DMS53 (cell line): ENCODE measurements at places on chromosomes 6 and 20.

GRCh38 chr6:169078399-169079145 lies 175.1 kb downstream of the THBS2 start:
- no peak for DNase-seq

DNA sequence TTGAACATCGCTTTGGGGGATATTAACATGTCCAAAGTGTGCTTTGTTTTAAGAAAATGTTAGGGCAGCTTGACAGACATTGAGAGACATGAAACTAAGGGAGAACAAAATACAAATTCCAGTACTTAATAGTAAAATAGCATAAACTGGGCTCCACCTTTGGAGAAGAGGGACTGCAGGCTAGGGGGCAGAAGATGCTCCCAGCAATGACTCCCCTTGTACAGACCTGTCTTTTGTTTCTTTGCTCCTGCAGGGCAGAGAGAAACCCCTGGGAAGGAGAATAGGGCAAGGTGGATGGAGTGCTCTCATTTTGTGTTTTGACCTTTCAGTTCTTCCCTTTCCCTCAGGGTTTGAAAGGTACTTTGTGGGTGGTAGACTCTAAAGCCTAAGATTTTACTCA lies 115.6 kb upstream of the PLCB4 start:
- DNase-seq: no peak

DNA sequence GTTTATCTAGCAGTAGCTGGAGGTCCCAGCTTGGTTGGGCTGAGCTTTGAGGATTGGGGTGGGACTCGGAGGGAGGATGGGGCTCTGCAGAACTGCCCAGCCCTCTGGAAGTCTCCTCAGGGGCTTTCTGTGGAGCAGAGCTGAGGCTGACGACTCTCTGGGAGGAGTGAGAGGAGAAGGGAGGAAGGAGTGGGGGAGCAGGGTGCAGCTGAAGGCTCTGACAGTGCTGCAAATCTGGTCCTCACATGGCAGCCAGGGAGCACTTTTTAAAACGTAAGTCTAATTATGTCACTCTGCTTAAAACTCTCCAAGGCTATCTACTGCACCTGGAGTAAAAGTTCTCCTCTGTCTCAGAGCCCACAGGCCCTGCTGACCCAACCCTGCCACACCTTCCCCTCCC lies 32.4 kb downstream of the GRM4 start:
- DNase-seq: no peak

DNA sequence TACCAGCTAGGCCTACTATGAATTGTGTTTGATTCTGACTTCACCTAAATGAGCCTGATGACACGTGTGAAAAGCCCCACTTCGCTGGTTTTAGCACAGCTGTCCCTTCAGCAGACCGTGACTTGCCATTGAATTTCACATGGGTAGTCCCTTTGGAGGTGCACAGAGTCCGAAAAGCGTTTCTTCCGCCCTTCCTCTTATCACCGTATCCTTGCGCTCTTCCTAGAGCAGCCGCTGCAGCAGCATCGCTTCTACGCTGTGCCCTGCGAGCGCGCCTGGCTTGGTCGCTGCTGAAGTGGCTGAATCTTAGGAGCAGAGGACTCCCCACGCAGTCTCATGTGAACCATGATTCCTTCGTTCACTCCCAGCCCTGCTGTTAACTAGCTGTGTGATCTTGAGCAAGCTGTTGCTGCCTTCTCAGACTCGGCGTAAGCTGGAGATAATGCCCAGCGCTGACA lies 127.0 kb downstream of the PACRG start:
- DNase-seq: peak; percentile 82

DNA sequence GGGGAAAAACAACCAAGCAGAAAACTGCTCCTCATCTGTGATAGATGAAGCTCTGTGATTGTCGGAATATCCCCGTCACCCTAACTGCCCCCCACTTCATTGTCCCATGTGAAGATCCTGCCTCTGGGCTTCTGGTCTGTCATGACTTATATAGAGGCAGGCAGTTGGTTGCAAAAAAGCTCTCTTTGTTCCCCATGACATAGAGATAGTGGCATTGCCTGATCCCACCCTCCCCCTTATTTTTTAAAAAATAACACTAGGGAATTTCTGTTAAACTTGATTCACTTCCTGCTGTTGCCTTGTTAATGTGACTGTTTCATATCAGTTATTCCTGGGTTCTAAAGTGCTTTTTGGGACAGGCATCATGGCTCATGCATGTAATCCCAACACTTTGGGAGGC lies 203.1 kb downstream of the JARID2 start:
- no peak for DNase-seq

GRCh38 chr20:47673671-47673955 lies 111.7 kb downstream of the SULF2 start:
- no peak for DNase-seq

- no peak for DNase-seq
Observed at GRCh38 chr6:16746401-16746800, 14.9 kb downstream of the ATXN1 start.

DNA sequence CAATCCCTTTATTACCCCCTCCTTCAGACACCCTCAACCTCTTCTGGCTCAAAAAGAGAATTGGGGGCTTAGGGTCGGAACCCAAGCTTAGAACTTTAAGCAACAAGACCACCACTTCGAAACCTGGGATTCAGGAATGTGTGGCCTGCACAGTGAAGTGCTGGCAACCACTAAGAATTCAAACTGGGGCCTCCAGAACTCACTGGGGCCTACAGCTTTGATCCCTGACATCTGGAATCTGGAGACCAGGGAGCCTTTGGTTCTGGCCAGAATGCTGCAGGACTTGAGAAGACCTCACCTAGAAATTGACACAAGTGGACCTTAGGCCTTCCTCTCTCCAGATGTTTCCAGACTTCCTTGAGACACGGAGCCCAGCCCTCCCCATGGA lies 2.2 kb downstream of the TNF start:
- DNase-seq: no peak

DNA sequence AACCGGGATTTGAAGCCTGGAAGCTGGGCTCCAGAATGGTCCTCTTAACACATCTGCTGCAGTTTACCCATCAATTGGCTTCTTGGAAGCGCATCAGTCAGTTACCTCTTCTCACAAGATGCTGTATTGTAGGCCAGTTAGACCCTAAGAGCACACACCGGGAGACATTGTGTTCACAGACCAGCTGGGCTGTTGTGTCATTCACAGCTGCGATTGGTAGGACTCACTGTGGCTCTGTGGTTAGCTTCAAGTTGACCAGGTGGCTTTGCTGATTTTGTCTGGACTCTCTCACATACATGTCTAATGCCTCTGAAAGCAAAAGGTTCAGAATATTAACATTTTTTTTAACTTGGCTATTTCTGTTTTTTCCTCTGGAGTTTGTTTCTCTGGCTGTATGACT lies 64.8 kb downstream of the SNX9 start:
- no peak for DNase-seq

GRCh38 chr6:35727231-35727934 lies 9.4 kb upstream of the ARMC12 start:
- peak; percentile 81 for DNase-seq

DNA sequence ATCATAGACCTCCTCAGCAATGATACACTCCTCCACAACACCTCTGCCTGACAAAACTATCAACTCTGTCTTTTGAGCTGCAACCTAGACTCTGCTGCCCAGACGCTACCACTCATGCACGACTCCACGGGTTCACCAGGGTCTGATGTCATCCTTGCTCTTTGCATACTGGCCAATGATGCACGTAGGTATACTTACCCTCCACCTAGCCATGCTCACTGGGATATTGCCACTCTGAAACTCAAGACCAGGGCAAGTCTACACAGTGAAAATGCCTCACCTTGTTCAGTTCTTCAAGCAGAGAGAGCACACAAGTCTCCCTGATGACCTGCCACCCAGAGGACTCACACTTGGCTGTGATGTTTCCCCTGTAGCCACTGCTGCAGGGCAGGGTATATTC lies 27.7 kb downstream of the ADGRF1 start:
- no peak for DNase-seq

DNA sequence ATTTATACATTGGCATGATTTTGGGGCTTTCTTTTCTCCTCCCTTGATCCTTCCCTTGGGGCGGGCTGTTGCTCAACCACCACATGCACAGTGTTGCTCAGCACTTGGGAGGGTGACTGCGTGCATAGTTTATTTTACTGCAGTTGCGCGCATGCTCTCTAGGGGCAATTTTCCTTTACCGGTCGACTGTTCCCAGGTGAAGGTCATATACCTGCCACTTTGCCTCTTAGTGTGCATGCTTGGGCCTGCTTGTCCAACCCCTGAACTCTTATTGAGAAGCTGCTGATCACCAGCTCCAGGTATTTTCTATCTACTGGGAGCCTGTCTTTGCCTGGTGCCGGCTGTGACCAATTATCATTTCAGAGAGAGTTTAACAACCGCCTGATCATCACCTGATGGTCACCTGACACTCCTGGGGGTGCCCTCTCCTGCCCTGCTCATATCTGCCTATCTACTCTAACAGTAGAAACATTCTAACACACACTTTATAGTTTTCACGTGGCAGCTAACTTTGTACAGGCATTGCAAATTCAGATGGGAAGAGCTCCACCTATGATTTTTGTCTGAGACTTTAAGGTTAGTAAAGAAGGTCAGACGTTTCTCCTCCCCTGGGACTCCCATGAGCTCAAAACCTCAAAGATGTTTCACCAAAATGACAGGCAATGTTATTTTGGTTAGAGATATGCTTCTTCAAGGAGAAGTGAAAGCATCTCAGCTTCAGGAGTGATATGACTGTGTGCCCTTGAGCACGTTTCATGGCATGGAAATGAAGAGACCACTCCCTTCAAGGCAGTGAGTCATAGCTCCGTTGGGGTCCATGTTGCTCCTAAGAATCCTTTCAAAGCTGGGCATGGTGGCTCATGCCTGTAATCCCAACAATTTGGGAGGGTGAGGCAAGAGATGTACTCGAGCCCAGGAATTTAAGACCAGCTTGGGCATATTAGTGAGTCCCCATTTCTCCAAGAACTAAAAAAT lies 227.5 kb upstream of the MYLIP start:
- no peak for DNase-seq

- peak; percentile 48 for DNase-seq
Observed at GRCh38 chr20:2626853-2627541, 25.4 kb upstream of the NOP56 start.

GRCh38 chr6:33771146-33772081 lies 17.5 kb downstream of the LEMD2 start:
- DNase-seq: peak; percentile 94

- DNase-seq: no peak
Observed at GRCh38 chr6:8181951-8182845, 79.8 kb upstream of the EEF1E1 start.

- DNase-seq: no peak
Observed at GRCh38 chr20:23856736-23857135, 22.8 kb downstream of the CST5 start.

- no peak for DNase-seq
Observed at GRCh38 chr6:241336-241865, 50.9 kb upstream of the DUSP22 start.

- peak; percentile 100 for DNase-seq
Observed at GRCh38 chr20:64188682-64189529, 24.7 kb downstream of the MYT1 start.

GRCh38 chr20:33653900-33654596 lies 8.1 kb upstream of the C20orf144 start:
- DNase-seq: peak; percentile 100

DNA sequence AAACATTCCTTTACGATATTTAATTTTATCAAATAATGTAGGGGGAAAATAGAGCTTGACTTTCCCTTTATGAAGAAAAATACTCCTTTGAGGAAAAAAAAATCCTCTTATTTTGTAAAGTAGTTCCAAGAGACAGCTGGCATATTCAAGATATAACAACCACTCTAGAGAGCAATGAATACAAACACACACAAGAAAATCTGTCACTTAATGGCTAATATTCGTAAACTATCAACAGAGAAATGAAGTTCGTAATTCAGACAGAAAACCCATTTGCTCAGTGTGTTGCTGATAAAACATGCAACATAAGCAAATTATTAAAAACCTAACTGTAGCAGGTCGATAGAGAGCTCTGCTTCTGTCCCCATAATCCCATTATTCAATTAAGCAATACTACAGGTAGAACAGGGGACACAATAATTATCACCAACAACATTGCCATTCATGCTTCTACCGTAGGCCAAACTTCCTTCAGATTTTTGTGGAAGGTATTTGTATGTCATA lies 714.4 kb upstream of the MARCKS start:
- no peak for DNase-seq

DNA sequence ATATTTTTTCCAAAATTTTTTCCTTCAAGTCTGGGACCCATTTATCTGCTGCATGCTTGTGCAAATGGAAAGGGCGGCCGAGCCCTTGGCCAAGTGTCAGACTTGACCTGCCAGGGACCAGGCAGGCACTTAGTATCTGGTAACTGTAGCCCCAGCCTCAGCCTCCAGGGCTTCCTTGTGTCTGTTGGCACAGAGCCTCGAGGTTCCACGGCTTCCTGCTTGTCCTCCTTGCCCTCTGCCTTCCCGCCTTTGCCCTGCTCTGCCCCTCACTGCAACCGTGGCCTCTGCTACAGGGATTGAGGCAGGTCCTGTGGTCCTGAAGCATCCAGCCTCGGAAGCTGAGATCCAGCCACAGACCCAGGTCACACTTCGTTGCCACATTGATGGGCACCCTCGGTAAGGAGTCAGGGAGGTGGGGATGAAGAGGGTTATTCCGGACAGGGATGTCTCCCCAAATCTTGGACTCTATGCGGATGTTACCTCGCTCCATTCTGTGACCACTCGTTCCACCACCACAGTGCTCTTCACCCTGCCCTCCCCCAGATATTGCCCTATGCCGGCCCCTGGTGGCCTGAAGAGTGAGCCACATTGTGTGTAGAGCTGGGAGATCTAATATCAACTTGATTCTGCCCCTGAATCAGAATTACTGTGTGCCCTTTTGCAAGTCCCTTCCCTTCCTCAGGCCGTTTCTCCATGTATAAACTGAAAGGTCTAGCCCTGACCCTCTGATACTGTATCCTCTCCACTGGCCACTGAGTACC lies 41.5 kb upstream of the SRF start:
- DNase-seq: peak; percentile 43

GRCh38 chr6:11755725-11756124 lies 22.9 kb downstream of the ADTRP start:
- no peak for DNase-seq

- no peak for DNase-seq
Observed at GRCh38 chr20:23547613-23548012, 20.7 kb downstream of the CST9L start.

- no peak for DNase-seq
Observed at GRCh38 chr6:104306211-104306610, 553.5 kb downstream of the HACE1 start.

DNA sequence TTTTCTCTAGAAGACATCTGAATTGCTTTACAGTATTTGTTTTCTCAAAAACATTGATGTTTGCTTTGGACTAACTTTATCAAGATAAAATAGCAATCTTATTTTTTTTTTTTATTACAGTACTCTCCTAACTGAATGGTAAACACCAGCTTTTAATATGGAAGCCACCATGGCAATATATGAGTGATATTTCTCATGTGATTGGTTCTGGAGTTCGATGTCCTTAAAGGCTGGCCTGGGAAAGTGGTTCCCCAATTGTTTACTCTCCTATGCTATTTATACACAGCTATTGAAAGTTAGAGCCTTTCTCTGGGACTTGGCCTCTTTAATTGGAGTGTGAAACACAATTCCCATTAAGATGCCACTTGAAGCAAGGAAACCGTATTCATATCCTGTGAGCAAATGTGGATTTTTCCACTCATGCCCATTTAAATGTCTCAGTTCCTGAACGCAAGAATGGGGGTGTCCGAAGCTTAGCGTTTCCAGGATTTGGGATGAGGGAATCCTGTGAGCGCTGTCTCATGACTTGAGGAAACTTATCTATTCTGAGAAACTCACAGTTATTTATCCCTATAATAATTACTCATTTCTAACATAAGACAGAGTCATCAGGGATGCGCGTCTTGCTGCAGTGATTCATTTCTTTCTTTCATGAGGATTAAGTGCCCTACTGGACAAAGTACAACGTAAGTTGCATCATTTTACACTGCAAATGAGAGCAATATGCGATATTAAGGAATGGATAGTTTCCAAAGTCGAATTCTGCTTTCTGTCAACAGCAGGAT lies 143.3 kb upstream of the PREP start:
- no peak for DNase-seq
